ENCODE measurements at places on chromosomes 3 and 15. TPM values are rescaled to one million over a fixed set of nuclear protein-coding genes. Genes with fewer than 3 reads are reported as not detected.

Gene CCR1
- not detected for total RNA-seq

Gene SOX14
- not detected for total RNA-seq

Gene RBP2
- not detected for total RNA-seq

Gene HTR3D
- not detected for total RNA-seq

Gene TGM5
- not detected for total RNA-seq

Gene SNUPN
- 34.6 TPM for total RNA-seq

Gene USF3
- total RNA-seq = 2.3 TPM

Gene CCNB2
- total RNA-seq = 97.1 TPM

Gene GADL1
- not detected for total RNA-seq

Gene ADCY5
- total RNA-seq = 0.44 TPM

Gene CXCR6
- total RNA-seq = not detected

Gene CFAP91
- 0.40 TPM for total RNA-seq

Gene VWA5B2
- 0.40 TPM for total RNA-seq

Gene GPR62
- total RNA-seq = not detected

Gene GRK7
- not detected for total RNA-seq

Gene SLC28A1
- total RNA-seq = 0.05 TPM

Gene CATSPER2
- total RNA-seq = 0.96 TPM

Gene SCAANT1
- total RNA-seq = not detected

Gene RYR3
- 0.01 TPM for total RNA-seq

Measured in A549 treated with CORT108297 at 1 μM for 4 hours (cell line).